NCI-H1694 (cell line): ENCODE measurements at places on chromosomes 3 and 15.

- no peak for DNase-seq
Measured at GRCh38 chr3:122668930-122669730, 11.5 kb upstream of the PARP14 start.

DNA sequence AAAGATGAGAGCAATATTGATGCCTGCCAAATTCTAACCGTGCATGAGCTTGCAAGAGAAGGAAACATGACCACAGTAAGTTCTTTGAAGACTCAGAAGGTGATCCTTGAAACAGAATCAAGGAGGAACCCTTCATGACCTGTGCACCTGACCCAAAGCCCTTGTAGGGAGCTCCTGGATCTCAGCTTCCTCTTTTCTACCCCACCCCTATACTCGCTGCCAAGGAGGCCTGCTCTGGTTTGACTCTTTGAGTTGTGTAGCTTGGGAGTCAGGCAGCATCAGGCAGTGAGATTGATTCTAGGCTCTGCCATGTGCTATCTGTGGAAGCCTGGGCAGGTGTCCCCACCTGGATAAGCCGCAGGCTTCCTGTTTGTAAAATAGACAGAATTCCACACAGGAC is 10.6 kb downstream of the TTC21A start:
- DNase-seq, result no peak

GRCh38 chr15:64970698-64971097 is 19.0 kb downstream of the SPG21 start:
- no peak for DNase-seq

DNA sequence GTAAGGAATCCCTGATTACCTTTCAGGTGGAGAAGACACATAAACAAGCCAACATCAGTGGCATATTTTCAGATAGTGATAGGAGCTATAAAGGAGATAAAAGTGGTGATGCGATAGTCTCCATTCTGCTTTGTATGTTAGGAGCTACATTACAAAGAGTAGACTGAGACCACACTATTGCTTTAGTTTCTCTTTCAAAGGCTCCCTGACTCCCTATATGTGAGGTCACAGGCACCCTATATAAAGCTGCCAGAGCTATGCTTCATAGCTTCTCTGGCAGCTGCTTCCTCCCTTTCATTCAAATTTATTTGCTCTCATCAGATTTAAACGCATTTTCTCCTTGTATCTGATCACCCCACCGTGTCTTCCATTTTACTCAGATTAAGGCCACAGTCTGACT is 466.6 kb downstream of the IL5RA start:
- DNase-seq, result no peak

- DNase-seq, result no peak
Measured at GRCh38 chr3:161266731-161267150, 45.6 kb downstream of the NMD3 start.
